AG09319 (cell line): ENCODE measurements at places on chromosomes 7 and 10.

DNA sequence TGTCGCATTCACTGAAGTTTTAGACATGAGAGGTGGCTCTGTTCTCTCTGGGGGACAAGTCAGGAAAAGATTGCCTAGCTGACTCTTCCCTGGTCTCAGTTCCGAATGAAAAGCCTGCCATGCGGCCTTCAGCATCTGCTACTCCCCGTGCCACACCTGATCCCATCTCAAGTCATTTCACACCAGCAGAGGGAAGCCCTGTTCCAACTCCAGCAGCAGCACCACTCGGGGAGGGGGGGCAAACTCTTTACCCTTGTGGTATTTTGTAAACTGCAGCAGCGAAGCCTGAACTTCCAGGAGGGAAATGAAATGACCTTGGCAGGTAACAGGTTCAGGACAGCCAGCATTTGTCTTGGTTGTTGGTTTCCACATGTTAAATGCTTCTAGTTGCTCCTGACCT, 13.8 kb downstream of the LRRC4 start:
- no peak for DNase-seq

DNA sequence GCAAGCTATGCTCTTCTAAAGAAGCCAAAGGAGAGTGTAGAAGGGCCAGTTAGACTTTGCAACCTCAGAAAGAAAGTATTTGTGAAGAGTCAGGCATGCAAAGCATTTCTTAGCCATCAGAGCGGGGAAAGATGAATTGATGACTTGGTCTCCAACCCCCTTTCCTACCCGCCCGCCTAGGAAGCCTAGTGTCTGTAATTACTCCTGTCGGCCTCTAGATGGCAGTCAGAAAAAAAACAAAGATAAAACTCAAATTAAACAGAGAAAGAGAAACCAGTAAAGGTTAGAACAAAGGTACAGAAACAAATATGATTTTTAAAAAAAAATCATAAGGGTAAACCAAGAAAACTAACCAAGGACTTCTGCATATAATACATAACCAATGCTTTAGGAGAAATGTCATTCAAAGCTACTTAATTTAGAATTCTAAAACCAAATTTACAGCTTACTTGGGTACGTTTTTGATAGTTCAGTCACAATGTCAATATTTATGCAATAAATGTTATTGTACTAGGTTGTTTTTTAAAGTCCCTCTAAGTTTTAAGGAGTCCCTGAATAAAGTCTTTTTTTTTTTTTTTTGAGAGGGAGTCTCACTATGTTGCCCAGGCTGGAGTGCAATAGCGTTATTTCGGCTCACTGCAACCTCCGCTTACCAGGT, 97.6 kb downstream of the LYZL1 start:
- no peak for DNase-seq

GRCh38 chr7:102289057-102289456, 2.4 kb downstream of the SH2B2 start:
- no peak for DNase-seq

DNA sequence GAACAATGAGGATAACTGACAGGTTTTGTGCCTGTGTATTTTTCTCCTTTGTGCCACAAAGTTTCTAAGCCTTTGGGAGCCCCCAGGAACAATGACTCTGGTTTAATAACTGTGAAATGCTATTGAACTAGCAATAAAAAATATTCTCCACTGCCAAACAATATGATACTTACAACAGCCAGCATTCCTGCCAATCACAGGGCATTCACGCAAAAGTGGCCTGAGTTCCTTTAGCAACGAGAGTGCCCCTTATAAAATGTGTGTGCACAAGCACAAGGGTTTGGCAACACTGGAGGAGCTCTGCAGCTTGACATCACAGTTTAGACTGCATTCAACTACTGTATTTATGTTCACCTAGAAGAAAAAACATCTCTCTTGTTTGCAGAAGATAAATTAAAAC, 412.9 kb upstream of the NFE2L3 start:
- no peak for DNase-seq

DNA sequence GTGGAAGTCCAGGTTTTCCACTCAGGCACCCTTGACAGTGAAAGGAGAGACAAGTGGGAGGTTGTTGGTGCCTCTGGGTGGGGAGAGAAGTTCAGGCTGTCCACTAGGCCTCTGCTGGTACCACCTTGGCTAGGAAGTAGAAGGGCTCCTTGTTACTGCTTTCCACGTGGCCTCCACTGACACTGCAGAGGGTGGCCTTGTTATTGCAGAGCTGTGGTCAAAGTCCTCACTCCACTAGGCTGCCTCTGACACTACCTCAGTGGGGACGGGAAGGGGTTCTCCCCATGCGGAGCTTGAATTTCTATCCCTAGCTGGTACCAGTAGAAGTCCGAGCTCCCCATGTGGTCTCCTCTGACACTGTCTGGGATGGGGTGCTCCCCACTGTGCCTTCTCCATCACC, 14.9 kb upstream of the STOX1 start:
- DNase-seq: no peak

- DNase-seq: peak; percentile 28
Observed at GRCh38 chr10:103554488-103555324, 61.2 kb downstream of the NEURL1 start.

GRCh38 chr10:117342641-117343040, 32.6 kb downstream of the PDZD8 start:
- DNase-seq: no peak

GRCh38 chr10:102628451-102628911, 15.8 kb upstream of the TRIM8 start:
- no peak for DNase-seq

GRCh38 chr10:88986549-88987242, 3.9 kb upstream of the FAS start:
- no peak for DNase-seq

GRCh38 chr10:77027576-77027975, 610.0 kb downstream of the KCNMA1 start:
- no peak for DNase-seq

DNA sequence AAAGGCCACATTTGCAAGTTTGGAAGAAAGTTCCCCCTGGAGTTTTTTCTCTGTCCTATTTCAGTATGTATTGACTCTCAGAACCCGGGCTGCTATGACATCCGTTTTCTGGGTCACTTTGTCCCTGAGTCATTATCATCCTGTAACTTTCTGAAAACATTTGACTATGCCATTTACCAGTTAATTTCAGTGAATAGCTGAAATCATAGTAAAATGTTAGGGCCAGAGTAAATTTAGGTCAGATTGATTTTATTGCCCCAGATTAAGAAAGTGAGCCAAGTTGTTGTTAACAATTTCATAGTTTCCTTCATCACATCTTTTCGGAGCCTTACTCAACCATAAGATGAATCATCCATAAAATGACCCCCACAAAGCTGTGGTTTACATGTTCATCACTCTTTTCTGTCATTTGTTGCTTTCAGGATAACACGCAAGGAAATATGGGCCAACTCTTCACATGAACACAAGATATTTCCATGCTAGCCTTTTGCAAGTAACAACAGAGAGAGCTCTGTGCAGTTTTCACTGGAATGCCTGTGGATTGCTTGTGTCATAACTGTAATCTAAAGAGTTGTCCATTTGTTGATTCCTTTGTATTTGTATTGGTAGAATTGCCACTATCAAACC, 3.9 kb upstream of the MACC1 start:
- peak; percentile 79 for DNase-seq

DNA sequence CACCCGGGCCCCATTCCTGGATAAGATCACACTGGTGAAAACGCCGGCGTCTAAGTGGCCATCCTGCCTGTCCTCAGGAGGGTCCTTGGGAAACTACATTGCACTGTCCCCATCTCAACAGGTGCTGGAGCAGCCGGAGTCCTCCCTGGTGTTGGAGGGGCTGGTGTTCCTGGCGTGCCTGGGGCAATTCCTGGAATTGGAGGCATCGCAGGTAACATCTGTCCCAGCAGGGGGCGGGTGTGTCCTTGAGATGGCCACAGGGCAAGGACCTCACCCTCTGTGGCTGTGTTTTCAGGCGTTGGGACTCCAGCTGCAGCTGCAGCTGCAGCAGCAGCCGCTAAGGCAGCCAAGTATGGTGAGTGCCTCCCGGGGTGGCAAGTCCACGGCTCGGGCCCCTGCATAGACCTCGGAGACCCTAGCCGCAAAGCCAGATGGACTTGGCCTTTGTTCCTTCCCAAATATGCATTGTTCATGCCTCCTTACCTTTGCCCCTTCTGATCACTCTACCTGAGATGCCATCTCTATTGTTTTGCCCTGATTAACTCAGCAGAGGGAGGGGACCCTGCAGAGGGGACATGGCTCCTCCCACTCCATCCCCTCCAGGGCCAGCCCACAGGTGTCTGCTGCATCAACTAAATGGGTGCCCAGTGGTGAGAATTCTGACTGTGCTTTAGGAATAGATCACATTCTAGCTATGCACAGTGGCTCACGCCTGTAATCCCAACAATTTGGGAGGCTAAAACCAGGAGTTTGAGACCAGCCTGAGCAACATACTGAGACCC, 23.8 kb downstream of the ELN start:
- no peak for DNase-seq

DNA sequence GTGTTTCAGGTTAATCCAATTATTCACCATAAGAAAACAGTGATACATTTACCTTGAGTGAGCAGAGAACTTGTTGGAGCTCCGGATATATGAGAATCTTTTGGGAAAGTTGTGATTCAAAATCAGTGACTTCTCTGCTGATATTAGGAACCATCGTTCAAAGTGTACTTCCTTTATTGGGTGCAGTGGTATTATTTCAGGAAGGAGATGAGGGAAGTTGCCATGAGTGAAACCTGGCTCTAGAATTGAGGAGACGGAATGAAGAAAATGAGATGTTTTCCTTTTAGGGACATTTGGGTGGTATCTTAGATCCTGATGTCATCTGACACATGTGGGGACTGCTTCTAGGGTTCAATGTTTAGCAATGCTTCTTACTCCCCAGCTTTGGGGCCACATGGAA, 343.9 kb downstream of the ABCA13 start:
- DNase-seq: no peak

DNA sequence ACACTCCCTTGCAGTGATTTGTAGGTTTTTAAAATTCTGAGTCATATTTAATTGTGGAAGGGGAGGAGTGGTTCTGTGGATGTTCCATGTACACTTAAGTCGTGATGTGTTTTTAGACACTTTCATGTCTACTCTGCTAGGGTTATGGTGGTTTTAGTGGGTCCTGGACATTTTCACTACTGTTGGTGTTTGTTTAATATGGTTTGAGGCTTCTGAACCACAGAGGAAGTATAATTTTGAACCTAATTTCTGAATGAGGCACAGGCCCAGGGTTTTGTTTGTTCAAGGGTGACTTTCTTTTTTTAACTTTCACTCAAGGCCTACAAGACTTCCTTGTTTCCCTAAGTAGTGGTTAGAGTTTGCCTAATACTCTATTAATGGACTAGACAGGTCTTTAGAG, 13.3 kb downstream of the SLC26A5 start:
- DNase-seq: no peak

DNA sequence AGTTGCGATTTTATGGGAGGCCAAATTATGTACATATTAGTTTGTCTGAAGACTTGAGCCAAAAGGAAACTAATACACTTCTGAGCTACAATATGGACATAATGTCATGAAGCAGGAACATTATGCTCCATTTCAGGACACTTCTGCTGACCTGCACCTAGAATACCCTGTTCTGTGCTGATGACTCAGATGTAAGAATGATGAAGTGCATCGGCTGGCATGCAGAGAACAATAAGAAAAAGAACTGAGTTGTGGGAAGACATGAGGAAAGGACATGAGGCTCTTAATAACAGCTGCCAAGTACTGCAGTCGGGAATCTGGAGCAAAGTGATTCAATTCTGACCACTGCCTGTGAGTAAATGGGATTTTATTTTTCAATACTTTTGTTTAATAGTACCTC, 192.9 kb upstream of the VSTM2A start:
- no peak for DNase-seq

- no peak for DNase-seq
Observed at GRCh38 chr10:22369434-22370072, 24.3 kb downstream of the SPAG6 start.

- no peak for DNase-seq
Observed at GRCh38 chr10:8511026-8511425, 456.5 kb downstream of the GATA3 start.

GRCh38 chr7:110685899-110686298, 405.0 kb upstream of the LRRN3 start:
- DNase-seq: no peak

DNA sequence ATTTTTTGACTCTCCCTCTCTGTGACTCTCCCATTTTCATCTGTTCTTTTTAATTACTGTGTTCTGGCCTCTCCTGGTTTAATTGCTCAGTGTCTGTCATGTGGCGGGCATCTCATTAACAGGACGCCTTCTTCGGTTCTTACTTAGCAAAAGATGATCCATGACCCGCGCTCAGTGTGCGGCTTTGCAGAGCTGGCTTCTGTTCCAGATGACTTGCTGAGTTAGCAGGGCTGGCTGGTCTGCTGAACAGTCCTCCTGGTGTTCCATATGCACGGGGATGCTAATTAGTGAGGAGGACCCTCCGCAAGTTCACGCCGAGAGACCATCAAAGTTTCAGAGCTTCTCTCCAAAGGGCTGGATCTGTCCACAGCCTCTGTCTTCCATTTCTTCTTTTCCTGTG, 258.6 kb upstream of the MKI67 start:
- DNase-seq: no peak

- DNase-seq: no peak
Observed at GRCh38 chr10:15540727-15541126, 169.6 kb upstream of the FAM171A1 start.

DNA sequence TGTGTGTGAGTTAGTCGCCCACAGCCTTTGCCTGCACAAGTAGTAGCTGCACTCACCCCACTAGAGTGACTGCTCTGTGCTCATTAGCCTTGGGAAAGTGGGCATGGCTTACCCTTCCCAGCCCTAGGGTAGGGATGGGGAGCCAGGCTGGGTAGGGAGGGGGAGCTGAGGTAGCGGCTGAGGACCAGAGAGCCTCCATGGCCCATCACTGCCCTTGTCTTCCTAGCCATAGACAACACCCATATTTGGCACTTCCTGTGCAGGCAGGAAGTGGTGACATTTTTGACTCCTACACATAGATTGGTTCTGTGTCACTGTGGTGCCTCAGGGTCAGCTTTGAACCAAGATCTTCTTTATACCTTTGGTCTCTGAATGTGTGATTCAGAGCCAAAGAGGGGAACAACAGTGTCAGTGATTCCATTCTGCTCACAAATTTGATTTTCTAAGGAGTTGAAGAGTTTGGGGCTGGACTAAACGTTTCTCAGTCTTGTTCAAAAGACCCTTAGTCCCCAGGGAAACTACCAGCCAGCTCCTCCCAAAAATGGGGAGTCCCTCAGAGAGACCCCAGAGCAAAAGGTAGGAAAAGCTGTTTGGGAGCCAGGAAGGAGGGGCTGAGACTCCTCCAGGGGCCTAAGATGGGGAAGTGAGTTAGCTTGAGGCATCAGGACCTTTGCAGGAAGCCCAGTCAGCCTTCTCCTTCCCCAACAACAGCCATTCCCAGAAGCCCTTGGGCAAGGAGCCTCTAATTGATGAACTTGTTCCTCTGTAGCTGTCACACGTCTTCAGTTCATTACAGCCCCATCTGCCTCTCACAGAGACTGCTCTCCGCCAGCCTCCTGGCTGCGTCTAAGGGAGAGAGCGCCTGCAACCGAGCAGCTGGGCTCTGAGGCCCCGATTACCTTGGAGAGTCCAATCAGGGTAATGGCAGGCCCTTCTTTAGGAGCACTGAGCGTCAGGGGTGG, 135.0 kb downstream of the CDH23 start:
- no peak for DNase-seq

GRCh38 chr10:36066102-36066501, 424.0 kb upstream of the FZD8 start:
- no peak for DNase-seq
